ENCODE measurements at places on chromosomes 5 and 9.

GRCh38 chr5:95729115-95730010 is 1.8 kb upstream of the RHOBTB3 start:
- no peak for DNase-seq

GRCh38 chr5:80026841-80027240 is 8.3 kb upstream of the THBS4 start:
- no peak for DNase-seq

DNA sequence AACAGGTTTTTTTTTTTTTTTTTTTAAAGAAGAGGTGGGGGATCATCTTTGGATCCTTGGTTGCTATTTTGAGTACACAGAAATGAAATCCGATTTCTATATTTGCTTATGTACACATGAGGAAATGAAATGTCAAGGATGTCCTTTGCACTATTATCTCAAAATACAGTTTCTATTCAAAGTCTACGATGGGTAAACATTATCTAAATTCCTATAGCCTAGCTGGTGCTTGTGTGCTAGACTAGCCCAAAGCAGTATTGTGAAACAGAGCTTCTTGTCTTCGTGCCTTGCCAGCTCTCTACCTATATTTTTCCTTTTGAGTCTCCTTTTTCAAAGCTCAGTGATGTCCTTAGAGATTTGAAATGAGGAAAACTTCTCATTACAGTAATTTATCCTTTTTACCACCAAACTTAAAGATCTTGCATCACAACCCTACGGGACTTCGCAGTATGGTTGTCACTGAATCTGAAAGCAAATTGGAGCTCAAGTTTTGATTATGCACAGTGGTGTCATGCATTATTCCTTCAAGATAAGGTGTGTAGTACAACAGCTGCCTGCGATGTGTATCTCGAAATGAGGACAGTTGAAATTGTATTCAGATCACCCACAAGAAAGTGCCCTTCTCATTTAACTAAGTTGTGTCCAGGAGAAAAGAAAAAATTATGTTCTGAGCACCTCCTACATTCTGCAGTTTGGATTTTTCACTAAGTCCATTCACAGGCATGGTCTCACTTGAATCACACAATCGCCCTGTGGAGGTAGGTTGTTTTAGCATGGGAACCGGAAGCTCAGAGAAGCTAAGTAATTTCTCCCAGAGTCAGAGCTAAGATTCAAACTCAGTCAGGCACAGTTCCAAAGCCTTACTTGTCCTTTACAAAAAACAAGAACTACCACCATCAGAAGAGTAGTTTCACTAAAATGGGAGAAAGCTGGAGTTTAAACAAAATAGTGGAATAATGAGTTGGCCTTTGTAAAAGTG is 379.0 kb downstream of the GLIS3 start:
- DNase-seq, result no peak

DNA sequence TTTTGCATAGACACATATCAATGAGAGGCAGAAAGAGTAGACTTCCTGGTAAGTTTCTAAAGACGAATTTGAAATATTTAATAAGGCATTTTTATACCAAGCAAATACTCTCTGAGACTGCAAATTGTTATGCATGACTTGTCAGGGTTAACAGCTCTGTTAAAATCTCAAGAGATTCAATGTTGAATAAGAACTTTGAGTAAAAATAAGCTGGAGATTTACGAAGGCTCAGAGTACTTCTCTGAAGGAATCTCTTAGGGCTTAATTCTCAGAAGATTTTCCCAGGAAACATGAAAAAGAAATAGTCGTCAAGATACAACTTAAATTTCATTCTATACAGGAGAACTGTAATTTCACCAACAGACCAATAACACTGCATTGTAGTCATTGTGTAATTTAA is 259.4 kb downstream of the CDH18 start:
- no peak for DNase-seq

DNA sequence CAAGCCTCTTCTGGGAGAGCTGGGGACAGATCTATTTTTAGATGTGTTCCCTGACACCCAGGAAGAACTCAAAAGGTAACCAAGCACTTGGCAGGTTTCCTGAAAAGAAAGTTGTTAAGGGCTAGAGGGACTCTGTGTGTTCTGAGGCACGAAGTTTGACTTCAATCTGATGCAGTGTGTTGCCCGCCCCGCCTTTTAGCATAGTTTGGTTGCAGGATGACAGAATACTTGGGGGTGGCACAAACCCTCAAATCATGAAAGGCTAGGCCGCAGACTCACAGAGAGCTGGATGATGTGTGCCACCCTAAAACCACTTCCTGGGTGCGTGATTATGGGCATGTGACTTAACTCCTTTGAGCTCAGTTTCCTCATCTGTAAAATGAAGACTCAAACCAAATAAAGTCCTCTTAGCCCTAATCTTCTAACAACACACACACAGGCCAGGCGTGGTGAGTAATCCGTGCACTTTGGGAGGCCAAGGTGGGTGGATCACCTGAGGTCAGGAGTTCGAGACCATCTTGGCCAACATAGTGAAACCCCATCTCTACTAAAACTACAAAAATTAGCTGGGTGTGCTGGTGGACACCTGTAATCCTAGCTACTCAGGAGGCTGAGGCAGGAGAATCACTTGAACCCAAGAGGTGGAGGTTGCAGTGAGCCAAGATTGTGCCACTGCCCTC is 12.8 kb upstream of the NDFIP1 start:
- no peak for DNase-seq

DNA sequence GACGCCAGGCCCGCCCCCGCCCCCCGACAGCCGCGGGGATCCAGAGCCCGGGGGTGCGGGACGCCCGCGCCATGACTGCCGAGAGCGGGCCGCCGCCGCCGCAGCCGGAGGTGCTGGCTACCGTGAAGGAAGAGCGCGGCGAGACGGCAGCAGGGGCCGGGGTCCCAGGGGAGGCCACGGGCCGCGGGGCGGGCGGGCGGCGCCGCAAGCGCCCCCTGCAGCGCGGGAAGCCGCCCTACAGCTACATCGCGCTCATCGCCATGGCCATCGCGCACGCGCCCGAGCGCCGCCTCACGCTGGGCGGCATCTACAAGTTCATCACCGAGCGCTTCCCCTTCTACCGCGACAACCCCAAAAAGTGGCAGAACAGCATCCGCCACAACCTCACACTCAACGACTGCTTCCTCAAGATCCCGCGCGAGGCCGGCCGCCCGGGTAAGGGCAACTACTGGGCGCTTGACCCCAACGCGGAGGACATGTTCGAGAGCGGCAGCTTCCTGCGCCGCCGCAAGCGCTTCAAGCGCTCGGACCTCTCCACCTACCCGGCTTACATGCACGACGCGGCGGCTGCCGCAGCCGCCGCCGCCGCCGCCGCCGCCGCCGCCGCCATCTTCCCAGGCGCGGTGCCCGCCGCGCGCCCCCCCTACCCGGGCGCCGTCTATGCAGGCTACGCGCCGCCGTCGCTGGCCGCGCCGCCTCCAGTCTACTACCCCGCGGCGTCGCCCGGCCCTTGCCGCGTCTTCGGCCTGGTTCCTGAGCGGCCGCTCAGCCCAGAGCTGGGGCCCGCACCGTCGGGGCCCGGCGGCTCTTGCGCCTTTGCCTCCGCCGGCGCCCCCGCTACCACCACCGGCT is 1.0 kb downstream of the FOXE1 start:
- no peak for DNase-seq

GRCh38 chr9:124001866-124002525 is 9.6 kb upstream of the LHX2 start:
- no peak for DNase-seq

DNA sequence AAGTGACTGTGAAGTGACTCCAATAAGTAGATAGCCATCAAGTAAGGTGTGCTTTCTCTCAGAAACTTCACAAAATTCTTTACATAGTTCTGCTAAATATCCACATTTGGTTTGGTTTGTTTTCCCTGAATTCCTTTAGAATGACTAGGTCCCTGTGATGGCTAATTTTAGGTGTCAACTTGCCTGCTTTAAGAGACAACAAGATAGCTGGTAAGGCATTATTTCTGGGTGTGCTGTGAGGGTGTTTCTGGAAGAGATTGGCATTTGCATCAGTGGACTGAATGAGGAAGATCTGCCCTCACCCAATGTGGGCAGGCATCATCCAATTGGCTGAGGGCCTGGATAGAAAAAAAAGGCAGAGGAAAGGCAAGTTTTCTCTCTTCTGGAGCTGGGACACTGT is 8.3 kb upstream of the PTBP3 start:
- DNase-seq, result no peak

GRCh38 chr5:111582993-111583601 is 70.8 kb upstream of the STARD4 start:
- no peak for DNase-seq

DNA sequence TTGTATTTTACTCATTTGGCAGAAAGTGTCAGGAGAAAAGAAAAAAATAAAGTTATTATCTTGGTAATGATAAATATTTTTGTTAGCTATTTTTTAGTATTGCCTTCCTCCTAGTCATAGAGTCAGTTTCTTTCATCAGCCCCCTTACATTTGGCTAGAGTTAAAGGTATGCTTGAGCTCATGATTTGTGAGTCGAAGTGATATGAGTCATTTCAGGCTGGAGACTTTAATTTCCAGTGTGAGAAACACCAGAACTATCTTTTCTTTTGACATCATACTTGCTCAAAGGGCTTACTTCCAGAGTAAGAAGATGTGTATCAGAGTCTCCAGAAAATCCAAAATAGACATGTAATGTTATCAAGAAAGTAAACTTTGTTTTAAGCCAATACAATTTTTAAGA is 746.7 kb upstream of the TYRP1 start:
- no peak for DNase-seq

DNA sequence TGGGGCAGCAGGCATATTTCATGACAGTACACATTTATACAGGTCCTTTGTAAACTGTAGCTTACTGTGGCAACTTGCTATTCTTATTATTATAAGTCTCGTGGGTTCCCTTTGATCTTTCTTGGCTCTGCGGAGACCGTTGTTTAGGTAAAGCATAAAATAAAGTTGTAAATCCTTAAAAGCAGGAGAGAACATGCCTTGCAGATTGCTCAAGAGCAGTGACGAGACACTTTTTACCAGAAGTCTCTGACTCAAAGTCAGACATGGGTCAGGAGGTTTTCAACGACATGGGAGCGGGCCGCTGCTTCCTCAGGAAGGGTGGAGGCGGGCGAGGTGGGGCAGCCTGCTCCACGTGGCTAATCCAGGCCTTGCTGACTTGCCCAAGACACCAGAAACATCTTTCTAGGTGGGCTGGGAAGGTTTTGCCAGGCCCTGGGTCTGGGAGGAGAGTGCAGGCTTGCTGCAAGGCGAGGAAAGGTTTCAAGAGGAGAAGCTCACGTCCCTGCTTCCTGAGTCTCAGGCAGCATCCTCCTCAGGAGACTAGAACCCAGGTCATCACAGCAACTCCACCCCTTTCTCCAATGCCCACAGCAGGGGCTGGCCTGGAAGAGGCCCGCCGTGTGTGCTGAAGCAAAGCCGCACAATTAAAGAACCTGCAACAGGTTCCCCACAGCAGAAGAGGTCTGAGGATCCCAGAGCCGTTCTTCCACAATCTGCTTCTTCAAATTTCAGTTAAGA is 6.5 kb downstream of the TBC1D2 start:
- no peak for DNase-seq

- no peak for DNase-seq
These were observed 78.7 kb upstream of the SAP30L start for GRCh38 chr5:154367101-154367500.

DNA sequence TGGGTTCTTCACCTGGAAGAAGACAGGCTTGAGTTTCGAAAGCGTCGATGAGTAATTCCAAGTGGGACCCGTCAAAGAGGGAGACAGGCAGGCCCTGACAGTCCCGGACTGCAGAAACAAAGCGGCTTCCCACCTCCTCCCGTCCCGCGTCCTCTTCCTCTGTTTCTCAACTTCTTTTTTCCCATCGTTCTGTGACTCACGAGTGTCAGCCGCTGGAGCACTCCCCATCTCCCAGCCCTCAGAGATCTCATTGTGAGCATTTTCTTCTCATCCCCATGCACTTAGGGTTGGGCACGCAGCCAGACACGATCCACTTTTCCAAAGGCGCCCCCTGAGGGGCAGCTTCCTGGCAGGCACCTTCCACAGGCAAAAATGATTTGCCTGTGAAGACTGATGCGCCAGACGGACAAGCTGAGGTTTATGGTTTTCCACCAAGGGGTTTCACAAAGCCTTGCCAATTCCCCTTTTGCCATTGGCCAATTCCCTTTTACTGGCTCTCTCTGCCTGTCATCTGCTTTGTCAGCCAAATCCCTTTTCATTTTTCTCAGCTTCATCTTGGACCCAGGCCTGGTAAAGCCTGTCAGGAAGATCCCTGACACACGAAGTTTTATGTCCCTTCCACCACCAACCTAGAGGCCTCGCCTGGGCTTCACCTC is 86.5 kb upstream of the ANKRD55 start:
- DNase-seq, result no peak
